ENCODE measurements at places on chromosomes 11 and 22. TPM values are rescaled to one million over a fixed set of nuclear protein-coding genes. Genes with fewer than 3 reads are reported as not detected.

Gene BAIAP2L2
- 5.0 TPM for polyA plus RNA-seq

DNA sequence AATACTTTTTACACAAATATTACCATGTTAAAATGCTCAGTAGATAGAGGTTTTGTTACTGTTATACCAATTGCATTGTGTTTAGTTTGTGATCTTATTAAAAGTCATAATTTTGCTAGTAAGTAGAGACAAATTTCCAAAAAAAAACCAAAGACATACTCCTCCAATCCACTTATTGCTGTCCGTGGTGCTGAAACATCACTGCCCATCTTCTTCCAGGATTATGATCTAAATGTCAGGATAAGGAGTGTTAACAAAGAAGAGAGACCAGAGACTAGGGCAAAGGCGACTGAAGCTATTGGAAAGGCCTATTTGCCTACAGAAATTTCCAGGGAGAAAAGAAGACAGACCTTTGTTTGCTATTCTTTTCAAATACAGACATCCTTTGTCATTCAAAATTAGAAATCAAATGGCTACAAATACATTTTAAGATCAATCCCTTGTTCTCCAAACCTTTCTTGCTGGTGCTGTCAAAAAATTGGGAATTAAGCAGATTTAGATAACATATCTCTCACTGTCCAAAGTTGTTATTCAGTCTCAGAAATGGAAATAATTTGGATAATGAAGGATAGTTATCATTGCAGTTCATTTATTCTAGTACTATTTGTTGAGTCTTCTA, 199.7 kb downstream of the C11orf91 start:
- peak; percentile 51 for DNase-seq

DNA sequence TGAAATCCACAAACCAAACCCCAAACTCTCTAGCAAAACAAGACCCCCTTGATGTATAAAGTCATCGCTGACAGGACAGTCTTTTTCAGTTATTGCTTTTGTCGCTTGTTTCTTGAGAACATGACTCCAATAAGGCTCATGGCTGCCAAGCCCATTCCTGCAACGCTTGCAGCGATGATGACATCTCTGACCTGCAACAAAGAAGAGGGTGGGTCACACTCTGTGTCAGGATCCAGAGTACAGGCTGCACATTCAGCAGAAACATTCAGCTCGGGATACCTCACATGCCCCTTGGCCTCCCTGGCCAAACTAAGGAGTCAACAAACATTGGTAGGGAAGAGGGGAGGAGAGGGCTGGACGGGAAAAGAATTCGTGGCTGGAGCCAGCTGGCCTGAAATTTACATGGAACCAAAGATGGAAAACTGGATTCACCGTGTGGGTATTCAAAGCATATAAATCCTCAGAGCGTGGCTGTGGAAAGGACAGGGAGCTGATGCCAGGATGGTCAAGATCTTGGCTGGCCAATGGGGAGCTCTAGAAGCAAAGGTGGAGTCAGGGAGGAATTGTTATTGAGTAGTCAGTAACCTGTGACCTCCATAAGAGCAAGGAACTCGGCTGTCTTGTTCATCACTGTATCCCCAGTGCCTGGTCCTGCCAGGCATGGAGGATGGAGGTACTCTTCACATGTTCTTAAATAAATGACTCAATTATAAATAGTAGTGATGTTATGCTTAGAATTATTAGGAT, 11.8 kb upstream of the PLAAT2 start:
- no peak for DNase-seq

- DNase-seq = no peak
Measured at GRCh38 chr22:48340727-48341709, 1486.7 kb downstream of the BRD1 start.

DNA sequence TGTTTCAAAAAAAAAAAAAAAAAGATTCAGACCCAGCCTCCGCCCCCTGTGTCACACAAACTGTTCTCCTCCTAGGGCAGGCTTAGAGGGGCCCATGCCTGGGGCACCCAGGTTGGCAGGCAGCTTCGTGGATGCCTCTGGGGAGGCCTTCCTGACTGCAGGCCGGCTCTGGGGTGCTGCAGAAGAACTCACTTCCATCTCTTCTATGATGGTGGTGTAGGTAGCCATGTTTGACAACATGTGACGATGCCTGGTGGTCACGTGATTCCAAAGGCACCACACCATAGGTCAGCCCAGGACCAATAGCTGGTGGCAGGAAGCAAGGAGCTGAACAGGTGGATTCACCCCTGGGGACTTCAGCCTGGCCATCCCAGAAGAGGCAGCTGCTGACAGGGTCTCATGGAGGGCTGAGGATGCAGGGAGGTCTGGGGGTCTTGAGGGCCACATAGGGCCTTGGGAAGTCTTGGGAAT, 24.1 kb upstream of the CELSR1 start:
- no peak for DNase-seq

DNA sequence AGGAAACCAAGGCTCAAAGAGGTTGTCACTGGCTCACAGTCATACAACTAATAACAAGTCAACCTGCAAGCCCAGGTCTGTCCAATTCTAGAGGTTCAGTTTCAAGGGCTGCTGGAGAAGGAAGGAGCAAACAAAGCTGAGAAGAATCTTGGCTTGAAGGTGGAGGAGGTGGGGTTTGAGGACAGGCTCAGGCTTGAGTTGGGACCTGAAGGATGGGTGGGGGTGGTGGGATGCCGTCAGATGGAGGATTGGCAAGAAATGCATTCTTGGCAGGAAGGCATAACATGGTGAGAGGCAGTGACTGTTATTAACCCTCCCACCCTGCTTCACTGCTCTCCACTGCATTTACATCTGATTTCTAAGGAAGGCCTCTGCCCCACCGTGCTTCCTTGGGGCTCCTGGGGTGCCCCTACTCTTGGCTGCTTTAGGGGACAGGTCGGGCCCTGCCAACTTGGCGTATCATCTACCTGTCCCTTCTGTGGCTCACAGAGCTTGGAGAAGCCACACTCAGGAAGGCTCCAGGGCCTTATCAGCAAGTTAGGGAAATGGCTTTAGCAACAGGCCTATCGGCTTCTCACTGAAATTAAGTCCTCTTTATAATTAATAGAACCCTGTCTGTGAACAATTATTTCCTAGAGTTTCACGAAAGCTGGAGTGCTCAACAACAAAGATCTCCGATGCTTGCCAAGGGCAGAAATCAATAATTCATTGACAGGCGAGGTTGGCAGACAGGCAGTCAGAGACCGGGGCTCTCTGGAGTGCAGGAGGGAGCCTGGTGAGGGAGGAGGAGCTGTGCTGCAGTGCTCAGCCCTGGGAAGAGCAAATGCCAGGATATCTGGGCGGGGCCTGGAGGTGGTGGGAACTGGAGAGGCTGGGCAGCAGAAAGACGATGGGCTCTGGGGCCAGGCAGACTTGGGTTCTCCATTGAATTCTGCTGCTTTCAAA, 84.9 kb upstream of the NARS2 start:
- no peak for DNase-seq

- DNase-seq = no peak
Measured at GRCh38 chr11:46207270-46207669, 70.2 kb upstream of the CREB3L1 start.

DNA sequence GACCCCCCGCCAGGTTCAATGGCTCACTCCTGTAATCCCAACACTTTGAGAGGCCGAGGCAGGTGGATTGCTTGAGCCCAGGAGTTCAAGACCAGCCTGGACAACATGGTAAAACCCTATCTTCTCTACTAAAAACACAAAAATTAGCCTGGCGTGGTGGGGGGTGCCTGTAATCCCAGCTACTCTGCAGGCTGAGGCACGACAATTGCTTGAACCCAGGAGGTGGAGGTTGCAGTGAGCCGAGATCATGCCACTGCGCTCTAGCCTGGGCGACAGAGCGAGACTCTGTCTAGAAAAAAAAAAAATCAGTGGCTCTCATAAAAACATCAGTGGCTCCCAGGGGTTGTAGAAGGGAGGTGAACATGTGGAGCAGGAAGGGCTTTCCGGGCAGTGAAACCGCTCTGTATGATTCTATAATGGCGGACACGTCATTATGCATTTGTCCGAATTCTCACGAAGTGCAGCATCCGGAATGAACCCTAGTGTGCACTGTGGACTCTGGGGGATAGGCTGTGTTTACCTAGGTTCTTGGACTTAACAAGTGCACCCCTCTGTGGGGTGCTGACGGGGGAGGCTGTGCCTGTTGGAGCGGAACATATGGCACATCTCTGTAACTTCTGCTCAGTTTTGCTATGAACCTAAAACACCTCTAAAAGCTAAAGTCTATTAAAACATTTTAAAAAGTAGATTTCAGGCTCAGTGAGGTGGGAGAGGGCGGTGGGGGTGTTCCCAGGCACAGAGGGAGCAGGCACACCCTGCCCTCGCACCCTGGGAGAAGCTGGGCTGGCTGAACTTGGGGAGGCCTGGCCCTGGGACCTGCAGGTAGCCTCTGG, 49.1 kb upstream of the SEPTIN5 start:
- DNase-seq = no peak

DNA sequence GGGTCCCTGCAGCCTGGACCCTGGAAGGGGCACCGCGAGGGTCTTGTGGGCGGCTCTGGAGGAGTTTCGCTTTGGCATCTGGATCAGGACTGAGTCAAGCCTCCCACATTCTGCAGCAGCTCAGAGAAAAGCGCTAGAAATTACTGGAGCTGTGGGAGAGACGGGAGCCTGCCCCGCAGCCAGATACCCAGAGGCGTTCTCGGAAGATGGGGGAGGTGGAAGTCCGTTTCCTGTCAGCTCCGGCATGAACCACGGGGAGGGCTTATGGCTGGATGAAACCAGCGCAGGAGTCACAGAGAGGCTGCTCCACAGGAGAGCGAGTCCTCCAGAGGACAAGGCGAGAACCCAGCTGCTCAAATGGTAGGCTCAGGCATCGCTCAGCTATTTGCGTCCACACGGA, 379.3 kb downstream of the OPCML start:
- no peak for DNase-seq

DNA sequence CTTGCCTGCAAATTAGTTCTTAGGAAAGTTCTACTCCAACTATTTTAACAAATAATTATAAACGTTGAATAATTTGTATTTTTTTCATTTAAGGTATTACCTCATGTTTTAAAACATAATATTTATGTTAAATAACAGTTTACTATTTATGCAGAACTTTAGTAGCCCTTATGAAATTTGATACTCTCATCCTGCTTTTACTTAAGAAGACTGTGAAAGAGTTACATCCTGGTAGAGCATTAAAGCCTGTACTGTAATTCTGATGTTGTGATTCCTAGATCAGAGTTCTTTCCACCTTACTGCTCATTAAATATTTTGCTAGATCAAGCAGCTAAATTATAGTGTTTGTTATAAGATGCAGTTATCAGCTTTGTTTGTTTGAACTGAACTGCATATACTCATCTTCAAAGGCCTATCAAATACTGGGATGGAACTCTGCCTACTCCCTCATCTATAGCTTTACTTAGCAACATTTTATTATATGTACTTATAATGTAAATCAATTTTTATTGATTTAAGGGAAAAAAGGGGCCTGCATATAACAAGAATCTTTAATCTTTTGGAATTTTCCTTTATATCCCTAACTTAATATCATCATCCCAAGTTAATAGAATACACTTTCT, 304.2 kb downstream of the DYNC2H1 start:
- DNase-seq = no peak

DNA sequence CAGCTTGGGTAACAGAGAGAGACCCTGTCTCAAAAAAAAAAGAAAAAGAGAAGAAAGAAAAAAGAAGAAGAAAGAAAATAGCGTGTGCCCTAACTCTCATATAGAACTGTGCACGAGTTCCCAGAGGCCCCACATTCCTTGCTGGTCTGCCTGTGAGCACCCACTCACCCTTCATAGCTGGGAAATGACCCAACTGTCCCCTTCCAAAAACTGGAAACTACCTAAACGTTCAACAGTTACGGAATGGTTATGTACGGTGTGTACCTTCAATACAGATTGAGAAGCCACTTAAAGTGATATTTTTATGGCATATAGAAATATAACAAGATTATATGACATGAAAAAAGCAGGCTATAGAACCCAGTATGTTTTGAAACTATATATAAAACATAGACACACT, 82.0 kb downstream of the PARVA start:
- DNase-seq = no peak

- no peak for DNase-seq
Measured at GRCh38 chr22:41831383-41831782, 1.5 kb upstream of the SREBF2 start.

Gene ANO5
- polyA plus RNA-seq = 4.2 TPM

DNA sequence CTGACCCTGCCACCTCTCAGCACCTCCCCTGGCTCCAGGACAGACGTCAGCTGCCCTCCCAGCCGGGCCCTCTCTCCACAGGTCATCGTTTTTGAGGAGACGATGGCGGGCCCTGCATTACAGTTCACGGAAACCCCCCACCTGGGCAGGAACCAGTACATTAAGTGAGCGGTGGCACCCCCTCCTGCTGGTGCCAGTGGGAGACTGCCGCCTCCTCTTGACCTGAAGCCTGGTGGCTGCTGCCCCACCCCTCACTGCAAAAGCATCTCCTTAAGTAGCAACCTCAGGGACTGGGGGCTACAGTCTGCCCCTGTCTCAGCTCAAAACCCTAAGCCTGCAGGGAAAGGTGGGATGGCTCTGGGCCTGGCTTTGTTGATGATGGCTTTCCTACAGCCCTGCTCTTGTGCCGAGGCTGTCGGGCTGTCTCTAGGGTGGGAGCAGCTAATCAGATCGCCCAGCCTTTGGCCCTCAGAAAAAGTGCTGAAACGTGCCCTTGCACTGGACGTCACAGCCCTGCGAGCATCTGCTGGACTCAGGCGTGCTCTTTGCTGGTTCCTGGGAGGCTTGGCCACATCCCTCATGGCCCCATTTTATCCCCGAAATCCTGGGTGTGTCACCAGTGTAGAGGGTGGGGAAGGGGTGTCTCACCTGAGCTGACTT, 37.0 kb downstream of the B3GAT1 start:
- DNase-seq = no peak

DNA sequence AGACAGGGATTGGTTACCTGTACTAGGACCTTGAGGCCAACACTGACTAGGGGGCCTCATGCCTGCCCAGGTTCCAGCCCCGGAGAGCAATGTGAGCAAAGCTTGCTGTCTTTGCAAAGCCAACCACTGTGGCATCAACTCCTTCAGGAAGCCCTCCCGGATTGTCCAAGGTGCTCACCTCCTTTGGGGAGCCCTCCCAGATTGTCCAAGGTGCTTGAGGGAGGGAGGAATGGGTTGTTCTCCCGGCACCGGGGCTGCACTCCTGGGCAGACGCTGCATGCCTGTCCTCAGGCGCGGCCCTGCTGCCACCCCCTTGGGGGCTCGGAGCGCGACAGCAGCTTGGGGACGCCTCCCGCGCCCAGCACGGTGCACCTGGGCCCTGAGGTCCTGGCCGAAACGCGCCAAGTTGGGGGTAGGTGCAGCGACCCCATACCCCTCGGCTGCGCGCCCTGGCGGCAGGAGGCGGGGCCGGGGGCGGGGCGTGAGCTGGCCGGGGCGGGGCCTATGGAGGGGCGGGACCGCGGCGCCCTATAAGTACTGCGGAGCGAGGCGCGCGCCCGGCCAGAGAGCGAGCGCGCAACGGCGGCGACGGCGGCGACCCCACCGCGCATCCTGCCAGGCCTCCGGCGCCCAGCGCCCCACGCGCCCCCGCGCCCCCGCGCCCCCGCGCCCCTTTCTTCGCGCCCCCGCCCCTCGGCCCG, at the start of gene CD81:
Gene CD81, plus strand, starts transcription at position 560 of the 701 bp plus-strand sequence. CDS start 240 bp downstream, outside the sequence.
- no peak for DNase-seq

Gene HSPB2
- polyA plus RNA-seq = 2.7 TPM

- DNase-seq = no peak
Measured at GRCh38 chr11:27497911-27498310, 8.7 kb downstream of the LIN7C start.

Measured in right renal pelvis (tissue), 4 donors.